ENCODE measurements at places on chromosomes 12 and 14.

DNA sequence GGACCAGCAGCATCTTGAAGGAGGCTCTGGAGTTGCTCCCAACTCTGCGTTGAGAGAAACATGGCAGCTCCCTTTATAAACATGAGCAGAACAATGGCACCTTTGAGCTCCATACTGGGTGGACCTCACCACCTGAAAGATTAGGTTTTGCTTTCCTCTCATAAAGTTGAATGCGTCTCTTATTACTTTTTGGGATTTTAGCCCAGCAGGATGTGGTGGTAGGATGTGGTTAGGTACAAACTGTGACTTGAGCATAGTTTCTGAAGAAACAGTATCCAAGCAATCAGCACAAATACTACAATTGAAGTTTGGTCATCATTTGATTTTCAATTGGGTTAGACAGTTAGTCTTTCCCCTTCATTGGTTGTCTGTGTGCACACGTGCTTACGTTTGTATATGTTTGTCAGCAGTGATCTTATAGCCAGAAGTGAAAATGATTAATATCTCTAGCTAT, at the start of gene PRR4:
Gene PRR4, minus strand, starts transcription at position 51 of the 454 bp plus-strand sequence. Its CDS starts 38 bp downstream, at position 13.
- no peak for DNase-seq

DNA sequence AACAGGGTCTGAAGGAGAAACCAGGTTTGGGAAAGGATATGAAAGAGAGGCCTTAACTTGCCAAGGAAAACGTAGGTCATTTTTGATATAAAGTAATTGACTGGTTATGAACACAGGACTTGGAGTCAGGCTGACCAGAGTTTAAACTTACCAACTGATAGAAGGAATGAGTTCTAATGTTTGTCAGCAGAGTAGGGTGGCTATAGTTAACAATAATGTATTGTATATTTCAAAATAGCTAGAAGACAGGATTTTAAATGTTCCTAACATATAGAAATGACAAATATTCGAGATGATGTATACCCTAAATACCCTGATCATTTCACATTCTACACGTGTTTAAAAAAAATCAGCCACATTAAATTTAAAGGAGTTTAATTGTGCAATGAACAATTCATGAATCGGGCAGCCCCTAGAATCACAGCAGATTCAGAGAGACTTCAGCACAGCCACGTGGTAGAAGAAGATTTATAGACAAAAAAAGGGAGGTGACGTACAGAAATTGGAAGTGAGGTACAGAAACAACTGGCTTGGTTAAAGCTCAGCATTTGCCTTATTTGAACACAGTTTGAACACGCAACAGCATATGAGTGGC, 52.5 kb upstream of the PLEKHG7 start:
- no peak for DNase-seq

GRCh38 chr12:125890971-125891370, 825.7 kb downstream of the AACS start:
- no peak for DNase-seq

- DNase-seq = no peak
These were observed 46.0 kb upstream of the SRSF5 start for GRCh38 chr14:69720912-69721311.

DNA sequence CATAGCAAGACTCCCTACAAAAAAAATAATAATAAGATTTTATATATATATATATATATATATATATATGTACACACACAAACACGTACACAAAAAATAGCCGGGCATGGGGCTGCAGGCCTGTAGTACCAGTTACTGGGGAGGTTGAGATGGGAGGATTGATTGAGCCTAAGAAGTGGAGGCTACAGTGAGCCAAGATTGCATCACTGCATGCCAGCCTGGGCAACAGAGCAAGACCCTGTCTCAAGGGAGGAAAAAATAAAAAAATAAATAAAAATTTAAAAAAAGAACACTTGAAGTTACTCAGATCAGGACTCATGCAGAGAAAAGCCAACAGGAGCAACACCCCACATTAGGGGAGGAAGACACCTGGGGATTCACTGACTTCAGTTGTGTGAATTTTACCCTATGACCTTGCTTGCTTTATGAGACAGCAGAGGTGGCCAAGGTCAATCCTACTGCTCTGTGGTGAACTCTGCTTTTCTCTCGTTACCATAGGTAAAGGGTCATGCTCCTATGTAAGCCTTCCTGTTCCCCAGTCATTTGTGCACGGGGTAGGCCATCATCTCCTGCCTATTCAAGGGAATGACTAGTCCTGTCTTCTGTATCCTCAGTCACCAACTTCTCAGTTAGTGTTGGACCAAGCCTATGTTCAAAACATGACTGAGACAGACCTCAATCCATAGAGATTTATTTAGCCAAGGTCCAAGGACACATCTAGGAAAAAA, 1119.8 kb upstream of the TMEM132C start:
- DNase-seq = no peak

- no peak for DNase-seq
These were observed 305.6 kb downstream of the KCNH5 start for GRCh38 chr14:62739647-62740046.

DNA sequence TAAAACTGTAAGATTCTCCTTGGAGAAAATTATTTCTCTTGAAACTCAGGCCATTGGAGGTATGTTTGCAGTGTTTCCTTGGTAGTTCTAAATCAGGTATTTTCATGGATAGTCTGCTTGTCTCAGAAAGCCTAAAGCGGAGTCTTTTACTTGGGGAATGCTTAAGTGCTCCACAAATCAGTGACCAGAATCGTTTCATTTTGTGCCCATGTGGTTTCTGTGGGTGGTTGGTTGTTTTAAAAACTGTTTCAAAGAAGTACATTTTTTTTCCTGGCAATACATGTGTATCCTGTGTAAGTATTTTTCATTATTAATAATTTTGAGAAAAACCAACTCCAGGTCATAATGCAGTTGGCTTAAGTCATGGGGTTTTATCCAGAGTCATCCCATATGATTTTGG, 33.6 kb downstream of the CCDC91 start:
- no peak for DNase-seq

DNA sequence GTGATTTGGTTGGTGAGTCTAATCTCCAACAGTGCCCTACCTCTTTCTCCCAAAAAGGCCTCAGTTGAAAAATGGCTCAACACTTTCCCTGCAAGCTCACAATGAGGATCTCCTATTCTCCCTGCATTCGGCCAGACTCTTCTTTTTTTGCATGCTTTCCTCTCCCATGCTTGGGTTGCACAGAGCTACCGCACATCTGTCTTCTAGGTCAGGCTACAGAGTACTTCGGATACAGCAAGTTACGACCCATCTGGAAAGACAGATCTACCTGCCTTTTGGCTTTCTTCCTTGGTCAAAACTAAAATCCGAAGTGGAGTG, 305 bp upstream of the SLC16A7 start:
- no peak for DNase-seq

- no peak for DNase-seq
These were observed 1.4 kb upstream of the RNASE10 start for GRCh38 chr14:20503898-20504297.

DNA sequence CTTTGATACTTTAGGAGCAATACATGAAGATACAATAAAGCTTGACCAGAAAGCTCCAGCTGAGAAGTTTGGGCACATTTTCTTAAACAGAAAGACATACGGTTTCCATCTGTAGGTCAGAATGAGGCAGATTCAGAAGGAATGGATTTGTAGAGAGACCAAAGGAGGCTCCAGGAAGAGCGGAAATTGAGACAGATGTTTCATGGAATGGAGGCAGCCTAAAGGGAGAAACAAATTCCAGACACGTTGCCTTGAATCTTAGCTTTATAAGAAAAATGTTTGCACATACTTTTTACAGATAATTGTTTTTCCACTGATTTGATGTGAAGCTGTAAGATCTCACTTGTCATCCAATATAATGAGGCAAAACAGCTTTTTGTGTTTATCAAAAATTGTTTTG, 24.8 kb downstream of the EPYC start:
- DNase-seq = no peak

- no peak for DNase-seq
These were observed 99.1 kb upstream of the SLCO1C1 start for GRCh38 chr12:20596061-20596460.

DNA sequence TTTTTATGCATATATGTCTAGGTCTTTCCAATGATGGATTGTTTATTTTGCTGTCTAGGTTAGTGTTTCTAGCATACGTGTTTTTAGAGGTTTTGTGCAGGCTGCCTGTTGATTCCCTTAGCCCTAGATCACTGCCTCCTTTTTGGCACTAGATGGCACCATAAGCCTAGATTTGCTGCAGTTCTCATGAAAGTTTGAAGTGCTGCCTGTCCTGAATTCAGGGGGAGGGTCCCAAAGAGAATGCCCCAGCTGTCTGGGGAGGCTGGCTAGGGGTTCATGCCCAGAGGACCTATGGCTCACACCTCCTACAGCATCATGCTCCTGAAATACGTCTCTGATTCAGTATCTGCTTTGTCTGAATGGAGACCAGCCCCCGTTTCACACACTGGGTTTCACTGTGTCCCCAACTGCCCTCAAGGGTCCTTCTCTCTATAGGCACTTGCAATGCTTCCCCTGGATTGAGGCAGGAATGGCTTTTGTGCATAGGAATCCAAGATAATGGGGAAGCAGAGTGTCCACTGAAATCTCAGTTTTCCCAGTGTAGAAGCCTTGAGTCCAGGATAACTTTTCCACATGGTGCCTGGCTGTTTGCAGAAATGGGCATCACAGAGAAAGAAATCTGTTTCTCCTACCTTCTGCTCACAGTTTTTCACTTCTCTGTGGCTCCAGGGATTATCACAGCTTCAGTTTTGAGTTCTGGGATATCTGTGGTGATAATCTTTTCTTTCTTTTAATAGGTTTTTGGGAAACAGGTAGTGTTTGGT, 14.2 kb upstream of the TXNRD1 start:
- DNase-seq = no peak

GRCh38 chr12:108559007-108559655, 1.8 kb downstream of the SART3 start:
- no peak for DNase-seq

DNA sequence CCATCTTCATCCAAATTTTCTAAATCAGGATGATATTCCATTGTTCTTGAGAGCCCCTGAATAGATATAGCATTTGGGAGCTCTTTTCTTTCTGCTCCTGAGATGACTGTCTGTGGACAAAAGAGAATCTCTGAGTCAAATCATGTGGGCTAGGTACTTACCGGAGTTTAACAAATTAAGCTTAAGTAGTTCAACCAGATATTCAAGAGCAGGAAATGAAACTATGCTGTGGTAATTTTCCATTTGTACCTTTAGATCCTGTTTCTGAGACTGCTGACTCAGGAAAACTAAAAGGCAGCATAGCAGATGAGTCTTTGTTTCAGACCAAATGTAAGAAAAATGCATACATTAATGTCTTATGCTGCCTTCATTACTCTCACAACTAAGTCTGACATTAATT, at the start of gene CLEC7A:
Gene CLEC7A, minus strand, starts transcription at position 158 of the 400 bp plus-strand sequence. Its CDS starts 117 bp downstream, at position 41.
- DNase-seq = no peak

DNA sequence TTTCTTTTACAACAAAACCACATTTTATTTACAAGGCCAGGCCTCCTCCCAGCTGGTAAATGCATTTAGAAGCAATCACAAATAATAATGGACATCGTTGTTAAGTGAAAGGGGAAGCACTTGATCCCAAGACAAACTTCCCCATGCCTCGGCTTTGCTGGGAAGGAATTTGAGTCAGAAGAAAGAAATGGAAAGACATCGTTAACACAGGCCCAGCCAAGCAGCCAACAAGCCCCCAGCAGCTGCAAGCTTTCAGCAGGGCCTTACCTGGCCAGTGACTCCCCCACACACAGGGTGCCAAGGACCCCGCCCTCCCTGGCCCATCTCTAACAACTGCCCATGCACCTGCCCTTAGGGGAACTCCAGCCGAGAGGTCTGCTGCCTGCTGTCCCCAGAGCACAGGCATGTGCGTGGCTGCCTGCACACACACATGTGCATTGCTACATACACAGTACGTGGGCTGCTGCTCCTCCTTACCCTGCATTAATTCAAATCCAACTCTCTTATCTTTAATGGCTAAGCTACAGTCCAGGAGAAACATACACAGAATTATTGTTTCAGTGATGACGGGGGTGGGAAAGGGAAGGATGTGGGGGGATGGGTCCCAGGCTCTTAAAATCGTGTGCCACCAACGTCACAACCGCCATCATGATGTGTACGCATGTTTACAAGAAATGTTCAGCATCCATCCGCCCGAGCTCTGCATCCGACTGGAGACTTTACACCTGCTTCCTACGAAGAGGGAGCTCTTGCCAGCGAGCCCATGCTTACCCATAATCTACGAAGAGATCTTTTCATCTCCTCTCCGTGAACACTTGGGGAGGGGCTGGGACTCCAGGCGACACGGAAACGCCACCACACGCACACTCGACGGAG, 9.8 kb downstream of the BCL11B start:
- DNase-seq = no peak

DNA sequence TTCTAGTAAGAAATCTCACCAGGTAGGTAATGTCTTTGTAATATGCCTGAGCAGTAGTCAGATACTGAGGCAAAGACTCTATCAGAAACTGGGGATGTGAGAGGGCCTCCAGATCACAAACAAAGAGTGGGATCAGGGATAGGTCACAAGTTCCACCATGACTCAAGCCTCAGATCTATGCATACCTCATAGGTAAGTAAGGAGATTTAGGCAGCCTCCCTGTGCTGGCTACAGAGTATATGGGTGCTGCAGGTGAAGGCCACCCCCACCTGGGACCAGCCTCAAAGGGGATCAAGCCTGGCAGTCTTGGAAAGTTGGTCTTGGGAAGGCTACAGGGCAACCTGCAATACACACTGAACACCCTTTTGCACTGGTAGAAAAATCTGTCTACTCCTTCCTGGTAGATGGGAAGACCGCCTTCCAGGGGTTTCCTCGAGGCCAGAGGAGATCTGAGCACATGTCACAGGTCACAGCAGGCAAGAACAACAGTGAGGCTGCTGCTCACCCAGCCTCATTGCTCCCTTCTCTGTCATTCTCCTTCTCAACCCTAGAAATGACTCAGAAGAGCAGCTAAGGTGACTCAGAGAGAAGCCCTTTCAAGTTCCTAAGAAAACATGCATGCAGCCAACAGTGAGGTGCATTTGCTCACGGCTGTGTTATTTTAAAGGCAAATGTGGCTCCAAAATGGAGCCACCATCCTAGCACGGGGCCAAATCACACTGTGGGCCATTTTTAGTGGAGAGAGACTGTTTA, 143.4 kb upstream of the CDKN3 start:
- DNase-seq = no peak

DNA sequence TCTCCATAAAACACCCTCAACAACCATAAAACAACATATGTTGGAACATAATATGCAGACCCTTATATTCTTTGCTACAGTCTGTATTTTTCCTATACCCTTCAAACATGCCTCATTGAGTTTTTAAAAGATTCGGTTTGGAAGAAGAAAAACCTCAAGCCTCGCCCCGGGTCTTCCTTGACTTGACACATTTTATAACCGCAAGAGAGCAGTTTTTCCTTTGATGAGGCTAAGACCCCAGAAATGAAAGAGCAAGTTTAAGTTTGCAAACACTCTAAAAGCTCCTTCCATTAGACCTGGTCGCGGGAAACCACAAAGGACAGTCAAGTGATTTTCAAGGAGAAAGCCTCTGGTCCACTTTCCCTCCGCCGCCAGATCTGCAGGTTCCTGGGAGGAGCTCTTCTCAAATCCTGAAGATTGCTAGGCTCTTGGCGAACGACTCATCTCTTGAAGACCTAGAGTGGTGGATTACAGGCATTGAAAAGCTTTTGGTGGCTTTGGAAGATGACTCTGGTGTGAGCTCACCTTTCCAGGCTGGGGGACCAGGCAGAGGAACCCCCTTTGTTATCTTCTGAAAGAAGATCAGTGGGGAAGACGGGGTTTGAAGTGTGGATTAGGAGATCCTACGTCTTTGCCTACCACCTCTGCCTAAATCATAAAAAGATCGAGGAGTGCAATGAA, at the start of gene ASCL4:
Gene ASCL4, plus strand, starts transcription at position 356 of the 681 bp plus-strand sequence. CDS start 515 bp downstream, outside the sequence.
- DNase-seq = no peak
